ENCODE measurements at places on chromosomes 4 and X.

- no peak for DNase-seq
Measured at GRCh38 chr4:103074744-103075434, 1.7 kb downstream of the SLC9B2 start.

GRCh38 chr4:38180456-38180855, 220.3 kb downstream of the PTTG2 start:
- no peak for DNase-seq

- DNase-seq, result no peak
Measured at GRCh38 chr4:135201081-135201480, 999.5 kb upstream of the PABPC4L start.

DNA sequence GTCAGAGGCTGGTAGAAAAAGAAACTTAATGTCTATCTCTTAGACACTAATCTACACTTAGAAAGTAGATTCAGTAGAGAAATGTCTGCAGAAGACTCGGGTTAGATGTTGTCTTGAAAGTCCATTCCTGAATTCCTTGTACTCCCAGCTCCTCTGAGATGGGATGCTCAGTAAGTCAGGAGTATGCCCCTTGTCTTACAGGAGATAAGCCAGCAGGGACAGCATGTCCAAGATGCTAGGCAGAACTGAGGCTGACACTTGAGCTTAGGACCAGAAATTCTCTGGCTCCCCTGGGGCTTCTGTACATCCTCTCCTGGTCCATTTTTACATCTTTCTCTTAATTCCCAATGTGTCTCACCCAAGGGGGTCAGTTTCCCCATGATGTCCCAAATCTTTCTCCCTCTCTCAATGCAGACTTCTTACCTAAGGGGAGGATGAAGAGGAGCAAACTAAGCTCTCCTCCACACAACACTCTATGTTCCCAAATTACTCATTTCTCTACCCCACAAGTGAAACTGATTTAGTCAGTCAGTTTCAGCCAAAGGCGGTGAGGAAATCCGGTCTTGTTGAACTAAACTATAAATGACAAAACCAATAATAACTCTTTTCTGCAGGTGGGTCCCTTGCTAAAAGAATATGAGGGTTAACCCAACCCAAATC, 558.2 kb upstream of the DIPK2B start:
- DNase-seq, result peak; percentile 45

GRCh38 chrX:2676794-2677675, 14.1 kb upstream of the CD99 start:
- DNase-seq, result no peak

GRCh38 chr4:183950536-183950935, 45.4 kb downstream of the STOX2 start:
- no peak for DNase-seq

GRCh38 chrX:2921750-2922149, 7.4 kb downstream of the ARSD start:
- no peak for DNase-seq

- DNase-seq, result no peak
Measured at GRCh38 chrX:3219667-3220066, 126.8 kb downstream of the MXRA5 start.

DNA sequence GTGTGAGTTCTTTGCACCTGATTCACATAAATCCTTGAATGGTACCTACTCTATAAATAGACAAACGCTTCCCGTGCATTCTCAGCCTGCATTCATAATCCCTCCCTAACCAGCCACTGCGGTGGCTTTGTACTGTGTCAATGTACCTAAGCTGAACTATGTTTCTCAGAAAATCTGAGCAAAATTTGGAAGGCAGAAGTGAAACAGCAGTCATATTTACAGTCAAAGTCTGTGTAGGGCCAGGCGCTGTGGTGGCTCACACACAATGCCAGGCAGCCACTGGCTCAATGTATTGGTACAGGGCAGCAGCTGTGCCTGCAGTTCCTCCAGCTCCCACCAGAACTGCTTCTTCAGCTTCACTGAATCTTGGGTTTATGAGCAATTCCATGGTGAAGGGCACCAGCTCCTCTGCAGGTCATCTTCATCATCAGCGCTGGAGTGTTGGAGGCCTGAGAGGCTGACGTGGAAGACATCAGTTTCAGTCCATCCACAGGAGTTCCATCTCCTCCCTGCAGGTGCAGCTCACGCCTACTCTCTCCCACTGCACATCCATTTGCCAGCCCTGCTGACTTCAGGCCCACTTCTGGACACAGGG, 32.3 kb upstream of the IRF2 start:
- DNase-seq, result peak; percentile 44

DNA sequence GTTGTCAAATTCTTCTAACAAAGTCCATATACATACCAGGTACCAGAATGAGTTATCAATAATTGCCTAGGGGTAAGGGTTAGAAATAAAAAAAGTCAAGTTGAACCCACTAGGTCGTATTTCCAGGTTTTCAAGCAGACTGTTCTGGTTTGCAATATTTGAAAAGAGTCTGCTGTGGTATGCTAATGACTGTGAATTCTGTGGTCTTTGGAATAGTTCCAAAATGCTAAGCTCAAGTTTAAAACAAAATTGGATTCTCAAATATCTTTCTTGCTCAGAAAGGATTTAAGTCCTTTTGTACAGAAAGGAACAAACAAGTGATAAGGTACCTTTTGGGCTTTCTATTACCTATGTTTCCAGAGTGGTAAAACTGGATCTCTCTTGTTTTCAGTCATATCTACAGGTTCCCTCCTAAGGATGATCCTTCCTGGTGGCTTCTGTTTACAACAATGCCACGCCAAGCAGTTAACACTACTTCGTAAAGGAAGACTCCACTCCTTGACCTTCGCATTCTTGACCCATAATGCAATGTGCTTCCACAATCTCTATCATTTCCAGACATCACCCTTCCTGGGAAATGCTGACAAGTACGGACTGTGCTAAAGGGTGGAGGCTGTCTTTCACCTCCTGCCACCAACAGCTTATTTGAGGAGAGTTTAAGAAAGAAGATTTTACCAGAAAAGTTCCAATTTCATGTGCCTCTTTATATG, 531.7 kb upstream of the FTHL17 start:
- no peak for DNase-seq

DNA sequence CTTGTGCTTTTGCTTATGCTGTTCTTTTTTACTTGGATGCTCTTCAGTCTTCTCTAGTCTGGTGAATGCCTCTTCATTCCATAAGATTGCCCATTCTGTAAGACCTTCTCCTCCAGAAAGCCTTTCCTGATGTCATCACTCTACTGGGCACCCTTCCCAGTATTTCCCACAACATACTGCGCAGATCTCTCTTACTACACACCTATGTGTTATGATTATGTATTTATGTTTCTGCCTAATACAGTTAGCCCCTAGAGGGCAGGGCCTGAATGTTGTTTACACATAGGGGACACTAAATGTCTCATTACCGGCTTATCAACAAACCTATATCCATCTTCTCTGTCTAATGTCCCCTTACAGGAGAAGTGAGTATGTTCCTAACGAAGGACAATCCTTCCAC, 21.1 kb downstream of the AIFM1 start:
- no peak for DNase-seq

GRCh38 chrX:22629105-22629725, 356.5 kb downstream of the CBLL2 start:
- no peak for DNase-seq

DNA sequence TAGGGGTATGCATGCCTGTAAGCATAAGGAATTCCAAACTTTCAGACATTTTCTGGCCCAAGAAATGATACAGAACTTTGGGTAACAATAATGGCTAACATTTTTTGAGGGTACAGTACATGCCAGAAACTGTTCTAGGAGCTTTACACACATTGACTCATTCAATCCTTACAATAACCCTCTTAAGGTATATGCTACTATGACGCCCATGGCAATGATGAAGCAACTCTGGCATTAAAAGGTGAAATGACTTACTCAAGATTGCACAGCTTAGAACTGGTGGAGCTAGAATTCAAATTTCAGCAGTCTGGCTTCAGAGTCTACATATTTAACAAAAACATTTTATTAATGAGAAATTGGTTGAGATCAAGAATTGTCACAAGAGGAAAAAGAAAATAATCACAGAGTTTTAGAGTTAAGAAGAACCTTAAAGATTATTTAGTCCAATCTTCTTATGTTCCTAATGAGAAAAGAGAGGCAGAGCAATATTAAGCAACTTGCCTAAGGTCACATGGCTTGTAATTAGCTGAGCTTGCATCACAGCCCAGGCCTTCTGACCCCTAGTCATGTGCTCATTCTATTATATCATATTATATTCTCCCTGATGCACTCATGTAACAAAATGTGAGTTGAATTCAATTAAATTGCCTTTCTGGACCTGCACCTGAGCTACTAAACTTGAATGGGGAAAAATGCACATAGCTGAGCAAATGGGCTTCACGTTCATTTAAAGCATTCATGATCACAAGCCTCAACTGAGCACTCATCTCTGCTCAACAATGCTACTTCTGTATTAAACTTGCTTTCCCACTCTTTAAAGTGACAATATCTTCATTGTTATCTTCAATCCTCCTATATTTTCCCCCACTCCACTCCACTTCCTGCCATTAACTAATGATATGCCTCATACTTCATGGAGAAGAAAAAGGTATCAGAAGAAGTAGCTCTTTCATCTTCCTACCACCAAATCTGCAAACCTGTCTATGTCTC, 73.2 kb downstream of the ENOX2 start:
- no peak for DNase-seq

DNA sequence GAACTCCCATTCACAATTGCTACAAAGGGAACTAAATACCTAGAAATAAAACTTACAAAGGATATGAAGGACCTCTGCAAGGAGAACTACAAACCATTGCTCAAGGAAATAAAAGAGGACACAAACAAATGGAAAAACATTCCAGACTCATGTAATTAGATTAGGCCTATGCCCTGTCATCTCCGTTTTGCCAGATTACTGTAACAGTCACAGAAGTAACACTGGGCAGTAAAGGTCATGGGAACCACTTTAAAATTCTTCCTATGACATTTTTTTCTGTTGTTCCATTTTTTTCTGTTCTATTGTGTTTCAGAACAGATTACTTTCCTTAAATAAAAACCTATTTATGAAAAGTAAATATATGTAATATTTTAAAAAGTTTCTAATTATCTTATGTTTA, 199.4 kb upstream of the CENPE start:
- DNase-seq, result no peak

GRCh38 chr4:180634306-180634705, 1608.9 kb upstream of the TENM3 start:
- DNase-seq, result no peak

GRCh38 chr4:83387476-83388312, 53.0 kb upstream of the HPSE start:
- no peak for DNase-seq

- no peak for DNase-seq
Measured at GRCh38 chrX:118536204-118536603, 40.6 kb downstream of the DOCK11 start.

- DNase-seq, result peak; percentile 61
Measured at GRCh38 chr4:48906206-48907173, at the start of gene OCIAD2. OCIAD2 (minus strand) TSS chr4:48906774; CDS start chr4:48904549, 2,225 bp downstream.

DNA sequence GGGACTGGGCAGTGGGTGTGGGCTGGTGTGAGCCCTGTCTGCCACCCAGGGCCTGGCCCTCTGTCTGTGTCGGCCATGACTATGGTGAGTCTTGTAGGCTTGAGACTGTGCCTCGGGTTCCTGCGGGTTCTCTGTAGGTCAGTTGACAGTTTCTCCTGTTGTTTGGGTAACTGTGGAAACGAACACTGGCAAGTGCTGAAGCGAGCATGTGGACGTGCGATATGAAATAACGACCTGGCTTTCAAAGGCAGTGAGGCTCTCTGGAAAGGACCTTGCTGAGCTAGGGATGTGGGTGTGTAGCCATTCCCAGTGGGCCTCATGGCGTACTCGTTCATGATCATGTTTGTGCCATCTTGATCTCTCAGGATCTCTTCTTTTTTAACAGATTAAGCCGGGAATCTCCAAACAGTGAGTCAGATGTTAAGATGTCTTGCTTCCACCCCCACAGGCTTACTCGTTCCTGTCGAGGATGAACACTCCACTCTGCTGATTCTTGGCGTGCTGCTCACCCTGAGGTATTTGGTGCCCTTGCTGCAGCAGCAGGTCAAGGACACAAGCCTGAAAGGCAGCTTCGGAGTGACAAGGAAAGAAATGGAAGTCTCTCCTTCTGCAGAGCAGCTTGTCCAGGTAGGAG, 41.3 kb downstream of the HTT start:
- DNase-seq, result no peak

- peak; percentile 95 for DNase-seq
Measured at GRCh38 chr4:69831646-69832325, 28.2 kb downstream of the SULT1E1 start.

- DNase-seq, result no peak
Measured at GRCh38 chr4:73450398-73451004, 14.5 kb downstream of the AFP start.

DNA sequence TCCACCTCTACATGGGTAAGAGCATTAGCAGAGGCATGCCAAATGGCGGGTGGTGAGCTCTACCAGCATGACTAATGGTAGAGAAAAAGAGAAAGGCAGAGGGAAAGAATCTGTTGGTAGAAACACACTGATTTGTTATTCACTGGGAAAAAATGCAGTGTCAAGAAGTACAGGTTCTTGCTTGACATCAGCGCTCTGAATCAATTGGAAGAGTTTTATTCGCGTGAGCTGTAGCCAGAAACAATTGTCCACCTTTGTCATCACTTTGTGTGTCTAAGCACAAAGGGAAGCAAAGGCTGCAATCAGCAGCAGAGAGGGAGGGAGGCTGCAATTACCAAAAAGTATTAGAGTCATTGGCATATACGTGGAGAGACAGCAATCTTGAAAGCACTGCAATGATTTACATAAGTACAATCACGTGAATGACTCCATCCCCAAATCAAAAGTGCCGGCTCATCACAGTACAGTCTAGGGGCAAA, 67.7 kb upstream of the HS3ST1 start:
- no peak for DNase-seq

GRCh38 chr4:153223930-153224329, 19.7 kb downstream of the TRIM2 start:
- no peak for DNase-seq

GRCh38 chr4:16692961-16693506, 205.4 kb downstream of the LDB2 start:
- DNase-seq, result no peak

GRCh38 chrX:64642482-64642881, 247.2 kb upstream of the MTMR8 start:
- DNase-seq, result no peak

DNA sequence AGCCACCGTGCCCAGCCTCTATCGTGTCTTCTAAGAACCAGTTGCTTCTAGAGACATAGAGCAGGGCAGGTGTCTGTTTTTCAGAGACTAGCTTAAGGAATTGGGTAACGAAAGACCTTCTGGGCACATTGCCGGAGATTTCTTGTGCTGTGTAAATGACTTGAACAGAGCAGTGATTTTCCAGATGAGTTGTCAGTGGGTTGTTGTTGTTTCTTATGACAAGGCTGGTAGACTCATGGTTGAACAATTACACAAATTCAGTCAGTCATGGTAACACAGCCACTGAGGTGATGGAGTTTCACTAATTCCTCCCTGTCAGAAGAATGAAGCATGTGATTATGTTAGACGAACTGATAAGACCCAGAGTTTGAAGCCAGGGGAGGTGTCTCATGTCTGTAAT, 20.5 kb upstream of the DDX3X start:
- no peak for DNase-seq

- DNase-seq, result no peak
Measured at GRCh38 chrX:8341814-8342590, 122.6 kb upstream of the VCX3B start.

- no peak for DNase-seq
Measured at GRCh38 chrX:76643590-76643989, 216.1 kb downstream of the MAGEE1 start.

Measured in Kasumi-1 (cell line).